ENCODE measurements at places on chromosomes 12 and 14. TPM values are rescaled to one million over a fixed set of nuclear protein-coding genes. Genes with fewer than 3 reads are reported as not detected.

The SMIM41 gene
- total RNA-seq = not detected

GRCh38 chr14:99134516-99135046 is 137.4 kb downstream of the BCL11B start:
- no peak for DNase-seq

- no peak for DNase-seq
Measured at GRCh38 chr12:89247967-89248366, 104.3 kb downstream of the DUSP6 start.

The BEGAIN gene
- 2.3 TPM for total RNA-seq
